Pancreas (tissue), 10 donors: ENCODE measurements at places on chromosomes 11 and 22. TPM values are rescaled to one million over a fixed set of nuclear protein-coding genes. Genes with fewer than 3 reads are reported as not detected.

The SLC22A25 gene
- total RNA-seq = not detected

The OR10G4 gene
- total RNA-seq = 0.40 TPM

The GGTLC2 gene
- not detected for total RNA-seq

GRCh38 chr11:102810950-102811660, 13.1 kb upstream of the MMP1 start:
- no peak for DNase-seq

DNA sequence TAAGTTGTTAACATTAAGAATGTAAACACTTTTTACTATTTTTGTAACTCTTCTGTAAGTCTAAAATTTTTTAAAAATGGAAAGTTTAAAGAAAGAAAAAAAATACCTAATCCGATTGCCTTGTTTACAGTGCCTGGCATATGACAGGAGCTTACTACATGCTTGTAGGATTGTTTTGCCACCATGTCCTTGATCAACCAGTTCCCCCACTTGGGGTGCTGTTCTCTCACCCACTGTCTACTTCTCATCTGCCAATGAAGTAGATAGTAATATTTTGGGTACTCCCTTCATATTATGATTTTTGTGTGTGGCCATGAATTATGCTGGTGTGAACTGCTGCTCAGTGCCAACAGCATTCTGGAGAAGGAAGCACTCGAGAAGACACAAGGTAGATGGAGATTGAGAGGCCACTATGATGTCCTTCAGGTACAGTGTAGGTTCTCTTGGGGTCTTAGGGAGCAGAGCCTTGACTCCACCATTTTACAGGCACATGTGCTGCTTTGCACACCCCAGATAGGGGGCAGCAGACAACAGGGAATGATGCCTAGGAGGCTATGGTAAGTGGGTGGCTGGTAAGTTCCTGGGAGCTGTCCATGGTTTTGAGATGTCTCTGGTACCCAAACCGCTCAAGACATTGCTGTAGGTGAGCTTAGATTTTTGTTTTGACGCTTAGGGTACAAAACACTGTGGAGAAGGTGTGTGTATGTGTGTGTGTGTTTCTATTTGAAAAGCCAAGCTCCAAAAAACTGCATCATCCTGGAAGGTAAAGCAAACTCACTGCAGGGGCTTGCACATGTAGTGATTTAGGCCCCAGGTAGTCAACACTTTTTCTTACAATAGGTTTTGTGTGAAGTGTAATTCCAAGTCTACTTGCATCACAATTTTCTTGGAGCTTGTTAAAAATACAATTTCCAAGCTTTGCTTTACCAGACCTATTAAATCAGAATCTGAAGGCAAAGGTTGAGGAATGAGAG, 494.5 kb upstream of the LARGE1 start:
- peak; percentile 33 for DNase-seq

DNA sequence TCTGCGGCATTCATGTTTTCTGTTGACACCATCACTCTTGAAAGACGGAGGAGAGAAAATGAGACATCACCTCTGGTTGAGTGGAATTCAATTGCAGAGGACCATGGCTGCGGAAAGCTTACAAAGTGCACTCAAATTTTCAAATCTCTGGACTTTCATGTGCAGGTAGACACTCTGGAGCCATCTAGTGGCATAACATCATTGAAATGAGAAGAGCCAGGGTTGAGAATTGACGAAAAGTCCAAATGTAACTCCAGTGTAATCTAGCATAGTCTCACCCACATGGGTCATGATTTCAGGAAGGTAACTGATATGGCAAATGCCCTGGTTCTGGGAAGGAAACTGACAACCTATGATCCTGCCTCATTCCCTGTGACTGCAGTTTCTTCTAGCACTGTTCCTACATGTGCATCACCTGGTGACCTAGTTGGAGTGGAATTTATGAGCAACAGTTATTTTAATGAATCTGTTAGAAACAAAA, 687.8 kb downstream of the KCNA4 start:
- no peak for DNase-seq

DNA sequence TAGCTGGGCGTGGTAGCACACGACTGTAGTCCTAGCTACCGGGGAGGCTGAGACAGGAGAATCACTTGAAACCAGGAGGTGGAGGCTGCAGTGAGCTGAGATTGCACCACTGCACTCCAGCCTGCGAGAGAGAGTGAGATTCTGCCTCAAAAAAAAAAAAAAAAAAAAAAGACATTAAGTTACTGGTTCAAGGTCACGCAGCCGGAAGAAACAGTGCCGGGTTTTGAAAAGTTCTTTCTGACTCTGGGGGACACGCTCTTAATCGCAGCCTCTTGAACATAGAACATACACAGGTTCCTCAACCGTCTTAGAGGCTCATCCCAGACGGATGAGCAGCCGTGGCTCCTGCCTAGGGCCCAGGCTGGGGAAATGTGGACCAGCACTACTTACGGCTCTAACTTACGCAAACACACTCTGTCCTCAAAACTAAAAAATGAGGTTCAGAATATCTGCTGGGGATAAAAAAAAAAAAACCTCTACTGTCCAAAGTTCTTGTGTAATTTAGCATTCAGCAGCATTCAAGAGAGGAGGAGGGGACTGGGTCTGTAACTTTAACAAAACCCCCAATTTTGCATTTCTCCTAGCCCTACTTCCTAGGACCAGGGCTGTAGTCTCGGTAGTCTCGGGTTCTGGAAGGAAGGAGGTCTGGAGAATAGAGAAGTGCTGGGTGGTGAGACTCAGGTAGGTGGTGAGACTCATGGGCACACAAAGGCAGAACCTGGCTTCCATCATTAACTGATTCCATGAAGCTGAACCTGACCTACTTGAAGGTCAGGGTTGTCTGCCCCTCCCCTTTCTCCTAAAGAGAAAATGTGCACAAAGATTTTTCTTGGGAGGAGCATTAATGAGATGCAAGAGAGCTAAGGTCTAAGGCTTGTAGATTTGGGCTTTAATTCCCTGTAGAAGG, 6.0 kb downstream of the SPTBN2 start:
- DNase-seq = no peak

DNA sequence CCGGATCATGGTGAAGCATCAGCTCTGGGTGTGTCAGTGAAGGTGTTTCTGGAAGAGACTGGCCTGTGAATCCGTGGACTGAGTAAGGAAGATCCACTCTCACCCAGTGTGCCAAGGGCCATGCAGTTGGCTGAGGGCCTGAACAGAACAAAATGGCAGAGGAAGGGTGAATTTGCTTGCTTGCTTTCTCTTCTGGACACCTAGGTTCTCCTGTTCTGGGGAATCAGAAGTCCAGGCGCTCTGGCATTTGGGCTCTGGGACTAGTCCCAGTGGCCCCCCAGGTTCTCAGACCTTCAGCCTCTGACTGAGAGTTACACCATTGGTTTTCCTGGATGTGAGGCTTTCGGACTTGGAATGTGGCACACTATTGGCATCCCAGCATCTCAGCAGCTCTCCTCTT, 1170.8 kb downstream of the TBC1D22A start:
- no peak for DNase-seq

DNA sequence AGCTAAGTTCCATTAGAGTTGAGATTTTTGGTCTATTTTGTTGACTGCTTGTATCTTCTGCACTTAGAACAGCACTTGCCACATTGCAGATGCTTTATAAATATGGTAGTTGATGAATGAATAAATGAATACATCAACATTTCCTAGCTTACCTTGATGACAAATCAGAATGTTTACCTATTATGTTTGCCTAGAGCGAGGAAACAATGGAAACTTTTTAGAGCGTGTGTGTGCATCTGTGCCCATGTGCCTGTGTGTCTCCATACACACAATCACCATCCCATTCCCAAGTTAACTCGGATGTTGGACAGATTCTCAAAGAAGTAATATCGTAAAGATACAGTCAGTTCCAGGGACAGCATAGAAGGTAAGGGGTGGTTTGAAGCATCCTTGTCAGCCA, 139.1 kb downstream of the DBX1 start:
- no peak for DNase-seq

DNA sequence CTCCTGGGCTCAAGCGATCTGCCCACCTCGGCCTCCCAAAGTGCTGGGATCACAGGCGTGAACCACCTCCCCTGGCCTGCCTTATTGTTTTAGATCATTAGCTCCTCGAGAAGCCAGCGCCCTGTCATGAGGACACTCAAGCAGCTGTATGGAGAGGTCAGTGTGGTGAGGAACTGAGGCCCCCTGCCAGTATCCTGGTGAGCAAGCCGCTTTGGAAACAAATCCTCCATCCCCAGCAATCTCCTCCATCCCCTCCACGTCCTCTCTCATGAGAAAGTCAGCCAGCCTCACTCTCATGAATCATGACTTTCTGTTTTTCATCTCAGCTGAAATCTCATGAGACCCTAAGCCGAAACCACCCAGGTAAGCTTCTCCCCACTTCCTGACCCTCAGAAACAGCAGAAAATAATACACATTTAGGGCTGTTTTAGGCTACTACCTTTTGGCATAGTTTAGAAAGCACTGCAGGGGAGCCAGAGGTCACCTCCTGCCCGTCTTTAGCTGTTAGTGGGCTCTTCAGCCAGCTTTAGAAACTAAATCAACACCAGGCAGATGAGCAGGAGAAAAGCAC, 56.0 kb downstream of the CTTN start:
- no peak for DNase-seq

DNA sequence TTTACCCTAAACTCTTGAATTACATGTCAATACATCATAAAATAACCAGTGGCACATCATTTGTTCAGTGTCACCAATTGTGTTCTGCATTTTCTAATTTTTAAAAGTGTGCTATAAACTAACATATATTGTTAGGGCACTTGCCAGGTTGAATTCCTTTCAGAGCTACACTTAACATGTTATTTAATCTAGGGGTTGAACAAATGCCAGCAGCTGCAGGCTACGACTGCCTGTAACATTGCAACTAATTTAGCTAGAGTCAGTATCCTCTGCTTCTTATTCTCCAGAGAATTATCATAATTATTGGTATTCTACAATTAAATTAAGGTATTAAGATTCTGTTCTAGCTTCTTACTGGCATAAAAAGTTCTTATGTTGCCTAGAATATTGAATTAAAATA, 46.4 kb upstream of the ARHGAP42 start:
- DNase-seq = no peak

DNA sequence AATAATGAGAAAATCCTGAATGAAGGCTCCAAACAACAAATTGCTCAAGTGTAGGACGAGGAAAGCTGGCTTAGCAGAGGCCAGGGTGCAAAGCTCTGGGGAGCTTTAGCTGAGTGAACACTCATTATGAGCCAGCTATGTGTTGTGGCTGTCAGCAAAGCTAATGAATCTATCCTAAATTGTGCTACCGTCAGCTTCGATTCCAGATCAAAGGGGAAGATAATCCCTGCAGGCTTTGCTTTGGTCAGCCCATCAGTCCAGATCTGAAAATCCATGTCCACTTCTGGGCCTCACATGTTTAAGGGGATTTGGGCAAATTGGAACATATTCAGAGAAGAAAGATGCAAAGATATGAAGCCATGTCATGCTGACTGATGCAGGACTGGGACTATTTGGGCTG, 180.9 kb upstream of the ZBED5 start:
- no peak for DNase-seq
